Glutamatergic neuron (in vitro differentiated cells): ENCODE measurements at places on chromosomes 7 and 10. TPM values are rescaled to one million over a fixed set of nuclear protein-coding genes. Genes with fewer than 3 reads are reported as not detected.

PAX4 gene
- not detected for total RNA-seq

DNA sequence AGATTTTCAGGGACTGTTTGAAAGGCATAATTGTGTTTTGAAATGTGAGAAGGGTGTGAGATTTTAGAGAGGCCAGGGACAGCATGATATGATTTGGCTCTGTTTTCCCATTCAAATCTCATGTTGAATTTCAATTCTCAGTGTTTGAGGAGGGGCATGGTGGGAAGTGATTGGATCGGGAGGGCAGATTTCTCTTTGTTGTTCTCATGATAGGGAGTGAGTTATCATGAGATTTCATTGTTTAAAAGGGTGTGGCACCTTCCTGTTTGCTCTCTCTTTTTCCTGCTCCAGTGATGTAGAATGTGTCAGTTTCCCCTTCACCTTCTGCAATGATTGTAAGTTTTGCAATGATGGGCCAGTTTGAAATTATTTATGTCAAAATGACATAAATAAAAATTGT lies 113.0 kb upstream of the PCDH15 start:
- no peaks in the 10 kb centered on the region for H3K36me3 ChIP-seq
- H3K27me3 ChIP-seq, result peaks cover 2% of the 10 kb centered on the region
- H3K27ac ChIP-seq, result no peak overlapping the region
- no peak for DNase-seq
- H3K4me1 ChIP-seq, result no peaks in the 10 kb centered on the region

- no peak overlapping the region for H3K27ac ChIP-seq
- no peak for DNase-seq
- no peaks in the 10 kb centered on the region for H3K27me3 ChIP-seq
- H3K36me3 ChIP-seq, result no peaks in the 10 kb centered on the region
- H3K4me1 ChIP-seq, result no peaks in the 10 kb centered on the region
- H3K4me3 ChIP-seq, result no peak overlapping the region
These were observed 14.9 kb upstream of the SP4 start for GRCh38 chr7:21412957-21413356.

- H3K4me3 ChIP-seq, result no peak overlapping the region
- H3K36me3 ChIP-seq, result peaks cover 3% of the 10 kb centered on the region
- H3K4me1 ChIP-seq, result no peaks in the 10 kb centered on the region
- peaks cover 2% of the 10 kb centered on the region for H3K27me3 ChIP-seq
These were observed 45.6 kb upstream of the SUN1 start for GRCh38 chr7:786472-787255.
